Activated CD4-positive, alpha-beta T cell treated with anti-CD3 and anti-CD28 coated beads for 36 hours (primary cell): ENCODE measurements at places on chromosomes 1 and 21.
A peak's percentile ranks its signal among the peaks of the same experiment; 100 is the strongest.

- no peak for DNase-seq
- H3K4me1 ChIP-seq: no peaks in the 10 kb centered on the region
- H3K27me3 ChIP-seq: peaks cover 5% of the 10 kb centered on the region
- no peak overlapping the region for H3K4me3 ChIP-seq
- no peaks in the 10 kb centered on the region for H3K36me3 ChIP-seq
Observed at GRCh38 chr1:181739214-181739613, 255.9 kb downstream of the CACNA1E start.

GRCh38 chr1:240823357-240823756, 211.4 kb upstream of the GREM2 start:
- no peaks in the 10 kb centered on the region for H3K4me1 ChIP-seq
- no peaks in the 10 kb centered on the region for H3K27me3 ChIP-seq
- no peak overlapping the region for H3K4me3 ChIP-seq
- H3K27ac ChIP-seq: no peak overlapping the region

- peaks cover 13% of the 10 kb centered on the region for H3K27me3 ChIP-seq
- H3K4me1 ChIP-seq: peaks cover 5% of the 10 kb centered on the region
- H3K27ac ChIP-seq: no peak overlapping the region
- DNase-seq: no peak
- no peaks in the 10 kb centered on the region for H3K36me3 ChIP-seq
- H3K4me3 ChIP-seq: no peak overlapping the region
Observed at GRCh38 chr1:21641967-21642739, 27.0 kb downstream of the RAP1GAP start.

GRCh38 chr1:212794561-212795014, 2.9 kb downstream of the TATDN3 start:
- peak overlapping the region; percentile 55 for H3K27ac ChIP-seq
- H3K4me3 ChIP-seq: no peak overlapping the region
- DNase-seq: no peak
- H3K36me3 ChIP-seq: peaks cover 30% of the 10 kb centered on the region

DNA sequence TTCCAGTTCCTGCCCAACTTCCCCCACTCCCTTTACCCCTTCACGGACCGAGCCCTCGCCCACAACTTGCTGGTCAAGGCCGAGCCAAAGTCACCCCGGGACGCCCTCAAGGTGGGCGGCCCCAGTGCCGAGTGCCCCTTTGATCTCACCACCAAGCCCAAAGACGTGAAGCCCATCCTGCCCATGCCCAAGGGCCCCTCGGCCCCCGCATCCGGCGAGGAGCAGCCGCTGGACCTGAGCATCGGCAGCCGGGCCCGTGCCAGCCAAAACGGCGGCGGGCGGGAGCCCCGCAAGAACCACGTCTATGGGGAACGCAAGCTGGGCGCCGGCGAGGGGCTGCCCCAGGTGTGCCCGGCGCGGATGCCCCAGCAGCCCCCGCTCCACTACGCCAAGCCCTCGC, 42.1 kb upstream of the ARHGEF16 start:
- no peak overlapping the region for H3K4me3 ChIP-seq
- no peaks in the 10 kb centered on the region for H3K36me3 ChIP-seq
- H3K27ac ChIP-seq: no peak overlapping the region
- no peaks in the 10 kb centered on the region for H3K27me3 ChIP-seq

GRCh38 chr1:68166348-68166747, 66.0 kb downstream of the WLS start:
- no peak for DNase-seq
- no peaks in the 10 kb centered on the region for H3K4me1 ChIP-seq
- H3K4me3 ChIP-seq: no peak overlapping the region
- peaks cover 2% of the 10 kb centered on the region for H3K27me3 ChIP-seq
- H3K36me3 ChIP-seq: no peaks in the 10 kb centered on the region
